ENCODE measurements at places on chromosomes 11 and 22.

DNA sequence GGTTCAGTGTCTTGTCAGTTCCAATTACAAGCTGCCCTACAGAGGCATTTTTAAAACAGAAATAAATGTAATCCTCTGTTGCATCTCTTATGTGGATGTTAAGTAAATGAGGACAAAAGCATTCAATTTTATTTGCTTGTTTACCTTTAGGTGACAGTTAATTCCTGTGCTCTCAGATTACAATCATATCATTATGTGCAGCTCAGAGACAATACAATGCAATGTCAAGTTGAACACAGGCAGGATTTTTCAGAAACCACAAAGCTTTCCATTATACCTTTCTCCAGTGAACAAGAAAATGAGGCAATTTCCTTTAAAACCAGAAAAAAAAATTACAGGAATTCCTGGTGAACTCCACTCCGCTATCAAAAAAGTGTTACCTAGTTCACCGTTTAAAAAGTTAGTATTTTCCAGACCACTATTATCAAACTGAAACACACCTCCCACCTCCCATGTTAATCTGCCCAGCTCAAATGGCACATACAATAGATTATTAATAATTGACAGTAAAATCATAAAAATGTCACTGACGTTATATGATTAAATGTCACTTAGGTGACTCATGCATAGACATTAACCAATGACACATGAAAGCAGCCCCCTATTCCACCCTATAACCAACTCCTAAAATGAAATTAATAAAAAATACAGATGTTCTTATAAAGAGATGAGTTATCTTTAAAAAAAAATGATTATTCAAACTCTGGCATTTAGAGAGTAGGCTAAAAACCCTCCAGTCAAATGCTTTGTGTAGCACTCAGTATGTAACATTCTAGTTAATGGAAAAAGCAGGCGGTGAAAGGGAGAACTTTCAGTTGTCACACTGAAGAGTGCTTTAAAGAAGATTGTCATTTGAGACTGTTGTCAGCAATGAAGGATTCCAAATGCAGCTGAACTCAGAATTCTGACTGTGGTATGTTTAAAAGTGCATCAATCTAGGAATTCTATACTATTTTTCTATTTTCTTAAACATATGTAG lies 98.6 kb downstream of the MUC15 start:
- no peak for DNase-seq

GRCh38 chr11:10594407-10594806 lies 25.9 kb upstream of the LYVE1 start:
- DNase-seq: no peak

- DNase-seq: no peak
Measured at GRCh38 chr11:109302591-109303334, 119.2 kb upstream of the C11orf87 start.

DNA sequence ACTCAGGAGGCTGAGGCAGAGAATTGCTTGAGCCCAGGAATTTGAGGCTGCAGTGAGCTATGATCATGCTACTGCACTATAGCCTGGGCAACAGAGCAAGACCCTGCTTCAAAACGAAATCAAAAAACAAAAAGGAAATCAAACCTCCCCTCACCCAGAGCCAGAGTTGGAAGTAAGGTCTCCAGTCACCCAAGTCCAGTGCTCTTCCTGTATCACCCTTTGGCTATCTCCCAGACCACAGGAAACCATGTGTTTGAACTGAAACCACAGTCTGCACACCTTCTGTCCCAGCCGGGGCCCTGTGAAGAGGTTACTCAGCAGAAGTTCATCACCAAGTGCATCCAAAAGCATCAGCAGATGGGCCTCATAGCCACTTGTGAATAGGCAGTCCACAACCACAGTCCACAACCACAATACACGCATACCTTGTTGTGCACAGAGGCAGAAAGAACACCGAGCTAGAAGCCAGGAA lies 4.6 kb downstream of the MYH9 start:
- DNase-seq: no peak

GRCh38 chr11:18394928-18395734 lies 768 bp downstream of the LDHA start:
- DNase-seq: no peak

DNA sequence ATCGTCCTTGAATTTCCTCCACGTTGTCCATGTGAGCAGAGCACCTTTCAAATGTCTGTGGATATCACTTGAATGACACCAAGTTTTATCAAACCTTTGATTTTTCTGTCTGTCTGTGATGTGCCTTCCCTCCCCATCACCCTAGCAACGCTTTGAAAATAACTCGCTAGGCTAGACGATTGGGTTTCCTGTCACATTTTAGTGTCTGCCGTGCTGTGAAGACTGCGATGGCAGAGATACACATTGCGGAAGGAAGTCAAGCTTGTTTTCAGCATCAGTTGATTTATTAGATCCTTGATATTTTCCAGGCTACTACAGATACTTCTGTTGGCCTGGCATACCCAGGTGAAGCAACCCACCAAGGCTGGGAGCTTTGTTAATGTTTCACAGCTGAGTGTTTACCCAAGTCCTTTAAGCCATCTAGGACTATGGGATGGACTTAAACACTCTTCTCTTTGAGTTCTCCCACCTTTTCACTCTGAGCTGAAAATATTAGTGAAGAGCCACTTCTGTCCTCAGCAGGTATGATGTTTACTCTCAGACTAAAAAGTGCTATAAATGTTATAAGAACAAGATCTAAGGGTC lies 93.6 kb upstream of the CD44 start:
- no peak for DNase-seq

- DNase-seq: peak; percentile 75
Measured at GRCh38 chr22:24805790-24806662, at the start of gene SGSM1. Gene SGSM1, plus strand, starts transcription at chr22:24806211. Its CDS starts 115 bp downstream, at chr22:24806326.

GRCh38 chr11:10751581-10751940 lies 515 bp downstream of the CTR9 start:
- DNase-seq: peak; percentile 23

GRCh38 chr11:63494975-63495374 lies 4.0 kb upstream of the PLAAT5 start:
- no peak for DNase-seq

- DNase-seq: peak; percentile 38
Measured at GRCh38 chr22:22770280-22770871, 117.2 kb upstream of the IGLL5 start.

DNA sequence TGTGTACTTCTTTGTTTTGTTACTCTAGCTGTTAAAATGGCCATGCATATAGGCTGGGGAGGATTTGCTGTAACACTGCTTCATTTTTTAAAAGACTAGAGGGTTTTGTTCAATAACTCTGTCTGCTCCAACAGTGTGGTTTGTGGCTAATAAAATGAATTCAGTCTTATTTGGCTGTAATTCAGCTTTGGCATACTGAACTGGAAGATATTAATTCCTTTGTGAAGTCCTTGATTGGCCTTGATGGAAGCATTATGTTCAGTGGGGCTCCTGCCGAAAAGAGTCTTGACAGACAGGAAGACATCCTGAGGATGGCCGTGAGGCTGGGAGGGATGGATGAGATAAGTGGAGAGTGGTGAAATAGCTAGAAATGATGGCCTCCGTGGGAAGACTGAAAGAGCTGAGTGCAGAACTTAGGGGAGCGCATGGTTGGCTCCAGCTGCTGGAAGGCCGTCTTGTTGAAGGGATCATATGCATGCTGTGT lies 44.8 kb upstream of the MYO18B start:
- no peak for DNase-seq

- DNase-seq: no peak
Measured at GRCh38 chr22:37077802-37078448, 26.4 kb downstream of the KCTD17 start.

- no peak for DNase-seq
Measured at GRCh38 chr22:41215926-41216325, 10.8 kb downstream of the L3MBTL2 start.

- peak; percentile 80 for DNase-seq
Measured at GRCh38 chr11:86577644-86578636, 94.5 kb downstream of the ME3 start.

- DNase-seq: no peak
Measured at GRCh38 chr11:74725701-74726100, 5.5 kb downstream of the CHRDL2 start.

DNA sequence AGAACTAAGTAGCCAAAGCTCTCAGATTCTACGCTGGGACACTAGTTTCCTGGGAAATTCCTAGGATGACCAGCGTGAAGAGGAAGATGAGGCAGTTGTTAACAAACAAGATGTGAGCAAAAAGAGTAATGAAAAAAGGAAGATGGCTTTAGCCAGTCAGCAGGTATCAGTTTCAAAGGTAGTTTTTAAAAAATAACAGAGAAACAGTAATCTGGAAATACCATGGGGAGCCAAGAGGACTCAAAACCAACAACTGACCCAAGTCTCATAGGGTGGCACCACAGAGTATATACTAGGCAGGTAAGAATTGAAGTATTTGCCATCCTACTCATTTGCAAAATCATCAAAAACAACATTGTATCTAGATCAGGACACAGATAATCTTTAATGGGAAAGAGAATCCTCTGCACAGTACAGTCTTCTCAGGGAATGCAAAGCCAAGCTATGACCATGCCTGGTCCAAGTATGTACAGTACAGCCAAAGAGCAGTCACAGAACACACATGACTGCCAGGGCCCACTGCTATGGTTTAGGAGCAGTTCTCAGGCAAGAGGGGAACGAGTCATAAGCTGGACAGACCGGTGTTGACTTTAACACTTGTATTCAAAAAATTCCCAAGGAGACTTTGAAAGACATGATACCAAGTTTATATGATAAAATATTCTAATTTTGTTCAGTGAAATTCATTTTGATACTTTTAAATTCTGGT lies 20.6 kb downstream of the MSANTD4 start:
- DNase-seq: no peak

DNA sequence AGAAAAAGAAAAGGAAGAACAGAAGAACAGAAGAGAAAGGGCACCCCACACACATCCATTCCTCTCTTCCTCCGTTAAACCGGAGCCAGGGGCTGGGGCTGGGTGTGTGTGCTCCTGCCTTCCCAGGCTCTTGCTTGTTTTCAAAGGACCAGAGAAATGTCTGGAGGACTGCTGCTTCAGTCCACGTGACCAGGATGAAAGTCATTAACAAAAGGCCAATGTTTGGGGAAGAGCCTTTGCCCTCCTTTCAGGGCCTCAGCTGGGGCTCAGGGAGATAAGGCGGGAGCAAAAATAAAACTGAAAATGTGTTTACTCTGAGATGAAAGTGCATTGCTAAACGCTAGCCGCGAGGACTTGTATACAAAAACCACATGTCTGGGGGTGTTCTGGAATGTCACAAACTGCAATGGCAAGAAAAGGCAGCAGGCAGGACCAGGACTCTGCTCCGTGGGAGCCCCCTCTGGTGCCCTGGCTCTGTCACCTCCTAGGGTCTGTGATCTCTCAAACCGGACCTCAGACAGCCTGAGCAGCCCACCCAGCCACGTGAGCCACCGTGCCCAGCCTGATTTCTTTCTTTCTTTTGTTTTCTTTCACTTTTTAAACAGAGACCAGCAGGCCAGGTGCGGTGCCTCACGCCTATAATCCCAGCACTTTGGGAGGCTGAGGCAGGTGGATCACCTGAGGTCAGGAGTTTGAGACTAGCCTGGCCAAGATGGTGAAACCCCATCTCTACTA lies 31.6 kb upstream of the MYH9 start:
- no peak for DNase-seq

GRCh38 chr11:131179836-131180235 lies 190.6 kb upstream of the NTM start:
- no peak for DNase-seq

- no peak for DNase-seq
Measured at GRCh38 chr11:113690619-113691569, 15.2 kb downstream of the TMPRSS5 start.

DNA sequence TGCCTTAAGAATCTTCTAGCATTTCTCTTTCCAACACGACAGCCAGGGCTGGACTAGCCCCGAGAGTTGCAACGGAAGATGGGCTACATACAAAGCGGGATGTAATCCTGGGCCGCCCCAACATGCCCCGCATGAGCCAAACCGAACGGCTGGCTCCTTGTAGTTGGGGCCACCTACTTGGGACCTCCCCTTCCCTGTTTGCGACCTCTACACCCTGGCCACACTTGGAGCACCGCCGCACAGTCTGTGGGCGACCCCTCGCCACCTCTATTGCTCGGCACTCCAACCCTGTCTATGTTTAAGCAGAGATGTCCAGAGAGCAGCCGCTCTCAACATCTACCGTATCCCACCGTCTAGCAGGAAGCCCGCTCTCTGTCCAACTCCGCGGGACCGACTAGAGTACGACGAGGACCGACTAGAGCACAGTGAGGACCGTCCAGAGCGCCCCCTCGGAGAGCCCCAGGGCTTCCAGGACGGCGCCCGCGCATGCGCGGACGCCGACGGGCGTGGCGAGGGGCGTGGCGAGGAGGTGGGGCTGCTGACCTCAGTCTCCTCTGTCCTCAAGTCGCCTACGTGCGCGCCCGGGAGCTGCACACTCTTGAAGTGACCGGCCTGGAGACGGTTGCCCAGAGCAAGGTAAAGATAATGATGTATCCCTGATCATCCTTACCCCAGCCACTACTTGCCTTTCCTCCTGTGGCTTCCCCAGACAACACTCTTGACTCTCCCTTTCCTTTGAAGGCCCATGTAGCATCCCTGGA lies 32.3 kb downstream of the NEAT1 start:
- DNase-seq: peak; percentile 96

GRCh38 chr11:80815752-80816453 lies 1375.1 kb upstream of the TENM4 start:
- no peak for DNase-seq

GRCh38 chr11:69287968-69288882 lies 5.7 kb upstream of the MYEOV start:
- no peak for DNase-seq

DNA sequence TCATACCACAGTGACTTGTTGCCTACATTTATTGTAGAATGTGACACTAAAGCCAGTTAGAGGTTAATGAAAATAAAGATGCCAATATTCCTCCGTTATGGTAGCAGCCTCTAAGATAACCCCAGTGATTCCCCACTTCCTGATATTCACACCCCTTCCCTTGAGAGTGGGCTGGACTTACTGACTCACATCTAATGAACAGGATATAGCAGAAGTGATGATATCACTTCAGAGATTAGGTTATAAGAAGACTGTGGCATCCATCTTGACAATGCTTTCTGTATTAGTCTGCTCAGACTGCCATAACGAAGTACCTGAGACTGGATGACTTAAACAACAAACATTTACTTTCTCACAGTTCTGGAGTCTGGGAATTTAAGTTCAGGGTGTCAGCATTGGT lies 149.6 kb upstream of the MTNR1B start:
- DNase-seq: no peak

- no peak for DNase-seq
Measured at GRCh38 chr11:79902493-79902892, 461.7 kb upstream of the TENM4 start.

- no peak for DNase-seq
Measured at GRCh38 chr22:17876306-17876831, 102.1 kb upstream of the BID start.

DNA sequence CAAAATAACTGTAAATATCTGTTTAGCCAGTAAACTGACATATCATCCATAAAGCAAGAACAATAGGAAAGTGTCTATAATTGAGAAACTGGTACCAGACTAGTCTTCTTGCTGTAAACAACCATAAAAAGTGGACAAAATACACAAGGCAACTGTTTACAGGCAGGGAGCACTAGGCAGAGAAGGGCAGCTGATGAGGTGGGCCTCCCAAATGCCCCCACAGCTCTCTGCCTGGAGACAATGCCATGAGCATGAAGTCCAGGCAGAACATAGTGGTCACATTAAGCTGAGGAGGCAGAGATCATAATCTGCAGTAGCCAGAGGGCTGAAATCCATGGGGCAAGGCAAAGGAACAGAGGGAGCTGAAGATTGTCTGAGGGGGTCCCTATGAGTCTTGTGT lies 30.7 kb downstream of the TBX1 start:
- no peak for DNase-seq

- DNase-seq: no peak
Measured at GRCh38 chr22:43002202-43002586, 12.8 kb downstream of the PACSIN2 start.

All from tibial artery (tissue), 4 donors.